ENCODE measurements at places on chromosomes 11 and 22.

DNA sequence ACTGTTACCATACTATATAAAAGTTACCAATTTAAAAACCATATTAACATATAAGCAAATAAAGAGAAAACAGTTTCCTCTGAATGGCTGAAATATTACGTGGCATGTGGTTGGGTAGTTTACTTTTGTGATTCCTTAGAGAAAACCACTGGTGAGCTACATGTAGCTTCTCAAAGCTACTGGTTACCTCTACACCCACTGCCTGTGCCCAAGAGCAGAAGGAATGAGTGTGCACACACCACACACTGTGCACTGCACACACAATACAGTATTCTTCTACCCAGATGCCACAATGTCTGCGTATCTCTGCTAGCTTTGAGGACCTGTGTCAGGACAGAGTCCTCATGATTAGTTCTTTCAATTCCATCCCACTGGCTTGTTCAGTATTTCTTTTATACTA is 25.5 kb upstream of the YPEL1 start:
- no peak for DNase-seq

GRCh38 chr11:32188785-32189184 is 97.9 kb downstream of the RCN1 start:
- DNase-seq, result no peak

- DNase-seq, result peak; percentile 67
Measured at GRCh38 chr22:37681556-37682049, 4.5 kb upstream of the NOL12 start.

- DNase-seq, result no peak
Measured at GRCh38 chr22:44542561-44543222, 44.7 kb upstream of the RTL6 start.

- no peak for DNase-seq
Measured at GRCh38 chr22:41561335-41561734, 525 bp downstream of the CSDC2 start.

GRCh38 chr22:22092974-22093373 is 110.4 kb upstream of the TOP3B start:
- no peak for DNase-seq

DNA sequence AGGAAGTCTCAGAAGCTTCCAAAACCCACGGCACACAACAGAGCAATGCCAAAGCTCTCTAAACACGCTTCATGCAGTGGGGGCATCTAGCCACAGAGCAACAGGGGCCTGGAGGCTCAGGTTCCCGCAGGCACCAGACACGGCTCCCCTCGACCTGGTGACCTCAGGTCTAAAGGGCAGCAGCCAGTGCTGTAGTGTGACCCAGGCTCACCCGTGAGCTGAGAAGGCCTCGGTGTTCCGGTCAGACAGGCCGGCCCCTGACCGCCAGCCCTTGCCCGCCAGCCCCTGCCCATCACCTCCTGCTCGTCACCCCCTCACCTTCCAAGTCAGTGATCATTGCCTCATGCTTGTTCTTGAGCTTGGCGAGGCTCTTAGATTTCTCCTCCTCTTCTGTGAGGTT is 45.7 kb downstream of the APOL1 start:
- no peak for DNase-seq

DNA sequence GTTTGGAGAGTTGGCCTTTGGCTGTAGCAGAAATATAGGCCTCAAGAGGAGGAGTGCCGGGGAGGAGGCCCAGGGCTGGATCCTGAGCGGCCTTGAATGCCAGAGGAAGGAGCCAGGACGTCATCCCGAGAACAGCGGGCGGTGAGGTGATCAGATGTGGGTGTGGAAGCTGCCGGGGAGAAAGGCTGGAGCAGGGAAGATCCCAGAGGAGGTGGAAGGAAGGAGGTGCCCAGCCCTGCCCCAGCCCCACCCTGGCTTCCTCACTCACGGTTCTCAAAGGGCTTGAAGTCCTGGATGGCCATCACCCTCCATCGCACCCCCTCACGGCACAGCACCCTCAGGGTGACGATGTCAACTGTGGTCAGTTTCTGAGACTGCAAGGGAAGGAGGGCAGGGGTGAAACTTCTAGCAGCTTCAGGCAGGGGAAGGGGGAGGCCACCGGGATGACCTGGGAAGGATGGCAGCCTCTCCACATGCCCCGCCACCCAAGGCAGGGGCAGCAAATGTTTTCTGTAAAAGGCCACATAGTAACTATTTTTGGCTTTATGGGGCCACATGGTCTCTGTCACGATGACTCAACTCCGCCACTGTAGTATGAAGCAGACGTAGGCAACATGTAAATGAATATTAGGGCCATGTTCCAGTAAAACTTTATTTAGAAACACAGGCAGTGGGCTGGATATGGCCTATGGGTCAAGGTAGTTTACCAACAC is 10.7 kb downstream of the IL2RB start:
- no peak for DNase-seq

DNA sequence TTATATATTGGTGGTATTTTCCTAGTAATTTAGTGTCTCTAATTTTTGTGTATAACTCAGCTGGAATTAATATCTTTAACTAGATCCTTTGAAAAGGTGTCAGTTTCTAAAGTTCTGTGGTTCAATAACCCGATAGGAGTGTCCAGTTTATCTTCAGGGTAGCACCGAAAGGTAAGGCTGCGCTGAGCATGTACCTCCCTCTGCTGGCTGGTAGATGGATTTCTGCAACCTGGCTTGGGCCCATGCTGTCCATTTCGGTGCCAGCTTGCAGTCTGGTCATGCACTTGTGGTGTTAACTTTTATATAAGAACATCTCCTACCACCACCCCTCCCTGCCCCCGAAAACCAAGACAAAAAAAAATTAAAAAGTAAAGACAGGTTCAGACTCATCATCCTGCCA is 24.7 kb downstream of the EXT2 start:
- DNase-seq, result no peak

GRCh38 chr11:73866095-73866579 is 10.5 kb downstream of the COA4 start:
- DNase-seq, result no peak

DNA sequence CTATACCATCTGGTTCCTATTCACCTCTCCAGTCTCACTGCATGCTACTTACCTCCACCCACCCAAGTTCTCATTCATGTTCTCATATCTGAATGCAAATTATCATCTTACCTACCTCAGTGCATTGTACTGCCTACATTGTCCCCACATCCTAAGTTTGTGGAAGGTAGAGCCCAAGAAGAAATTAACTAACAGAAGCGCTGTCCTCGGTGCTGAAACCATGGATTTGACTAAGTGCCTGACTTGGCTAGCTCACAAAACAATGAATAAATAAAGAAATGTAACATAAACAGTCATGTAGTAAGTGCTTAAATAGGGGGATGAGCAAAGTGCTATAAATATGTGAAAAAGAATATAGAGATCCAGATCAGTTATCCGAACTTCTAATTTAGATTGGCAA is 63.2 kb downstream of the GRIA4 start:
- DNase-seq, result peak; percentile 15

GRCh38 chr22:23574371-23574811 is 5.7 kb downstream of the IGLL1 start:
- no peak for DNase-seq

DNA sequence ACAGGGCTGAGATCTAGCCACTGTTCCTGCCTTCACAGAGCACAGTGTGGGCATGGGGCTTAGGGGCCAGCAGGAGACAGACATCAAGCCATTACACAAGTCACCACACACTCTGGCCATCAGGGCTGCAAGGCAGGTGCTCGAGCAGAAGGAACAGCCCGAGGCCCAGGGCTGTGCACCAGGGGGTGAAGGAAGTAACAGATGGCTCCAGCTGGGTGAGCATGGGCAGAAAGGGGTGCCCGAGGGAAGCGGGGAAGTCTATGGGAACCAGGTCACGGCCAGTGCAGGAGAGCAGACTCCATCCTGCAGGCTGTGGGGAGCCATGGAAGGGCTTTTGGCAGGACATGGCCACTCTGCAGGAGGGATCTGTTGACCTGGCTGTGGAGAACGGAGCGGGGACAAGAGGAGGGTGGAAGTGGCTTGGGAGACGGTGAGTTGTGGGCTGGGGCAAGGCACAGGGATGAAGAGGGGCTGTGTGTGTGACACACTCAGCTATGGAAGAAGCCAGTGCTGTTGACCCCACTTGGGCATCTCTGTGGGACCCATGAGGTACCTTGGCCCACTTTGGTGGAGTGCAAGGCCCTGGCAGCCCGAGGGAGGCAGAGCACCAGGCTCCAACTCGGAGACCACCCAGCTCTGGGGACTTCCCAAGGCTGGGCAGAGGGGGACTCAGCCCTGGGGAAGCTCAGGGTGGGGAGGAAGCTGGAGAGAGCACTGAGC is 3.6 kb downstream of the C11orf68 start:
- DNase-seq, result no peak

DNA sequence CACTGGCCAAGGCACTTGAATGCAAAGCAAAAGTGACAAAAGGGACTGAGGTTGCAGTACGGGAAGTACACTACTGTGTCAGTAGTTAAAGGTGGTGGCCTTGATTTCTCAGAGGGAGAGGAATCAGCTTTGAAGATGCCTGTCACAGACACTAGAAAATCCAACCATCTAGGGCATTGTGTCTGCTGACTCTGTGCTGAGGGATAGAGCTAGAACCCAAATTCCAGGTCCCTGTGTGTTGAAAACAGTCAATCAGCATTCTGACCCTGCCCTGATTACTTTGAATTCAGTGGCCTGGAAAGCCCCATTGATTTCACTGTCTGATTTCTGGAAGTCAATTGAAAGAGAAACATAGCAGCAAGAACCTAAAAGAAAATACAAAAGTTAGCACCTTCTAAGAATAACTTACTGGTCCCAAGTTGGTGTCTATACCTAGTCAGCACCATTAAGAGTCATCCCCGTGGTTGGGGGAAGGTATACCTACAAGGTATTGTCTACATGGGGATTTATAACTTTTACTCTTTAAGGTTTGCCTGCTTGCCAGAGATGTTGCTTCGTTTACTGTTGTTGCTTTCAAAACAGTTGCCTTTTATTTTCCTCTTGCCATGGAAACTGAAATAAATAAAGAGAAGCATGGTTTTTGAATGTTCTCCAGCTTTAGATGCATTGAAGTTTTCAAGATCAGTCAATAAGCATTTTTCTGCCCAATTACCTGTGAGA is 97.3 kb downstream of the PDHX start:
- no peak for DNase-seq

- no peak for DNase-seq
Measured at GRCh38 chr11:22666325-22666687, at the start of gene GAS2. Gene GAS2 (plus strand): TSS chr11:22666611. CDS start chr11:22674870, 8,259 bp downstream.

- DNase-seq, result no peak
Measured at GRCh38 chr22:19545935-19546207, 21.7 kb upstream of the CLDN5 start.

GRCh38 chr11:10474551-10474950 is 19.5 kb downstream of the AMPD3 start:
- DNase-seq, result no peak
